ENCODE measurements at places on chromosomes 6 and 20. TPM values are rescaled to one million over a fixed set of nuclear protein-coding genes. Genes with fewer than 3 reads are reported as not detected.

Gene PLAGL2
- total RNA-seq: 61.9 TPM

- ATAC-seq: peak; percentile 26
Observed at GRCh38 chr6:797479-798077, 104.6 kb upstream of the EXOC2 start.

DNA sequence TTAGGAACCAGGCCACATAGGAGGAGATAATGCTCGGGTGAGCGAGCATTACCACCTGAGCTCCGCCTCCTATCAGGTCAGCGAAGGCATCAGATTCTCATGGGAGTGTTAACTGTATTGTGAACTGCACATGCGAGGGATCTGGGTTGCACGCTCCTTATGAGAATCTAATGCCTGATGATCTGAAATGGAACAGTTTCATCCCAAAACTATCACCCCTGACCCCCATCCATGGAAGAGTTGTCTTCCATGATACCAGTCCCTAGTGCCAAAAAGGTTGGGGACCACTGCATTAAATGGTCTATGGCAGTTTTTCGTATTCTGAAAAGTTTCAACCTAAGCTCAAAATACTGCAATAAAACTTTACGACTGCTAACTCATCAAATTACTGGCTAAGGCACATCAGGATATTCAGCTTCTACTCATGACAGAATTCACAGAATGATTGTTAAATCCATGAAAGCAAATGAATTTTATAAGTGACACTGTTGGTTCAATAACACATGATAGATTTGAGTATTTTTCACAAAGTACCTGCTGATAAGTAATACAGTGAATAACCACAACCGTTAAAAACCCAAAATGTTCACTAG lies 25.9 kb downstream of the RNF217 start:
- ATAC-seq: no peak

Gene TCP11
- total RNA-seq: not detected

GRCh38 chr6:149212206-149212605 lies 105.3 kb upstream of the TAB2 start:
- peak; percentile 51 for ATAC-seq

Gene GGTLC1
- total RNA-seq: not detected

DNA sequence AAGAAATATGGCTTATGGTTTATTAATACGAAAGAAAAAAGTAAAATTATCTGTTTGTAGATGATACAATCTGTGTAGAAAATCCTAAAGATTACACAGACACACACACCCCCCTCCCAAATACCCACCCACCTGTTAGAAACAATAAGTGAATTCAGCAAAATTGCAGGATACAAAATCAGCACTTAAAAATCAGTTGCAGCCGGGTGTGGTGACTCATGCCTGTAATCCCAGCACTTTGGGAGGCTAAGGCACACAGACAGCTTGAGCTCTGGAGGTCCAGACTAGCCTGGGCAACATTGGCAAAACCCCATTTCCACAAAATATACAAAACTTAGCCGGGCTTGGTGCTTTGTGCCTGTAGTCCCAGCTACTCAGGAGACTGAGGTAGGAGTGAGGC lies 42.3 kb downstream of the NINL start:
- ATAC-seq: no peak

DNA sequence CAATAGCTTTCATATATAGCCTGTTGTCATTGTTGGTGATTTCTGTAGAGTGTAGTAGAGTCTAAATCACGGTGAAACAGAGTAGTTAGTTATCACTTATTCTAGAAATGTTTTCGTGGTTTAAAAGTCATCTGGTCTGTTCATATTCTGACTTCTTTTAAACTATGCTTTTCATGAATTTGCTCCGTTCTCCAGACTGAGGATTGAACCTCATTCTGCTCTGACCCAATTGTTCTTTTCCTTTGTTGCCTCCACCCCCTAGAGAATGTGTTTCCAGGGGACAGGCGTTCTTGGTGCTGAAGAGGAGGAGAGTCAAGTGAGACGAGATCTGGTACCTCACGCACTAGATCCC lies 748 bp upstream of the ZNF292 start:
- peak; percentile 4 for ATAC-seq

- ATAC-seq: no peak
Observed at GRCh38 chr6:149316108-149316727, 1.3 kb upstream of the TAB2 start.

Gene OLIG3
- total RNA-seq: 3.5 TPM

Gene EPPIN
- total RNA-seq: not detected

DNA sequence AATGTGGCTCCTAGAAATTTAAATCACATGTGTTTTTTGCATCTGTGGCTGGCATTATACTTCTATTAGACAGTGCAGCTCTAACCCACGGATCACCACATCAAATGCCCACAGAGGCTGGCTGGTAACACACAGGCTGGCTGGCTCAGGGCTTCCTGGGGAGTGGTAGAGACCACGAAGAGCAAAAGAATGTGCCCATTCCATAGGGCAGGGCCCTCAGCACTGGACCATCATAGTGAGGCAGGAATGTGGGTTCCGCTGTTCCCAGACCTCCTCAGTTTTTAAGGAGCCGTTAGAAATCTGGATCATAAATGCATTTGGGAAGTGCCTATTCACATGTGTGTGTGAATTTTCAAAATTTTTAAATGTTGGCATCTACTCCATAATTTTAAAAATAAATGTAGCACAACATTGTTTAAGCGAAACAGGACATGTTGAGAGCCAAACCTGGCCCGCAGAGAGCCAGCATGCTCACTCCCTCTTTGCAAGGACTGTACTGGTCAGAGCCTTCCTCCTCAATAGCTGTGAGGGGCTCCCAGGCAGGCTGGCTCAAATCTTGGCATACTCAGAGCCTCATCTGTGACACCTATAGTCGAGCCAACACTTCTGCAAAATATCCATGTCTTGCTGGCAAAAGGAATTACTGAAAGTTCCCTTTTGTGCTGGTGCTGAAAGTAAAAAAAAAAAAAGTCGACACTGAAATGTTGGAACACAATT lies 190.5 kb downstream of the FNDC1 start:
- ATAC-seq: no peak

DNA sequence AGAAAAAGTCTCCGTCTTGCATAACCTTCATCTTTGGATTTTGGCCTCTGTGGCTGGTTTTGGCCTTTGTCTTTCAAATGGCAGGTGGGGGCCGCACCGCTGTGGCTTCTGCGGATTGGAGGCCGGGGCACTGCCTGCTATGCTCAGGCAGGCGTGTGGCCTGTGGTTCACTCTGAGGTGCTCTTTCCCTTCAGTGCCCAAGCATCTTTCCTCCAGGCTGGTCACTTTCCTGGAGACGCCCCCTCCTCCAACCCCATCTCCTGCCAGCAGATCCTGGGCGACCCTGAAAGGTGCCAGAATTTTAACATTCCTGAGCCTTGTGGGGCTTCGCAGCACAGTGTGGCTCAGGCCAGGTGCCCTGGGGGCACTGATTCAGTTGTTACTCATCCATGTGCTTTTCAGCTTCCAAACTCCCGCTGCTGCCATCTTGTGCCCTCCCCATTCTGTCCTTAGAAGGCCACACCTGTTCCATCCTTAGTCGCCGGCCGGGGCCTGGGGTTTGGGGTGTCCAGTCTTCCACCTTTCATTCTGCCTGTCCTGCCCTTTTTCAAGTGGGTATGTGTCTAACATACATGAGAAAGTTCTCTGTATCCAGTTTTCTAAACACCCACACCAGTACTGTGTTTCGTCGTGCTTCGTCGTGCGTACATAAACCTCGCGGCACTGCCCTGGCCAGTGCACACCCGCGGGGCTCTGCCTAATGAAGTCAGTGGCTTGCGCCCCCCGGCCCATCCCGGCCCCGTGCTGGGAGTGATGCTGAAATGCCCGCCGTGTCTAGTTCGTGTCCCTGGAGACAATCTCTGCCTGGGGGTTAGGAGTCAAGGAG lies 12.1 kb downstream of the SS18L1 start:
- no peak for ATAC-seq

DNA sequence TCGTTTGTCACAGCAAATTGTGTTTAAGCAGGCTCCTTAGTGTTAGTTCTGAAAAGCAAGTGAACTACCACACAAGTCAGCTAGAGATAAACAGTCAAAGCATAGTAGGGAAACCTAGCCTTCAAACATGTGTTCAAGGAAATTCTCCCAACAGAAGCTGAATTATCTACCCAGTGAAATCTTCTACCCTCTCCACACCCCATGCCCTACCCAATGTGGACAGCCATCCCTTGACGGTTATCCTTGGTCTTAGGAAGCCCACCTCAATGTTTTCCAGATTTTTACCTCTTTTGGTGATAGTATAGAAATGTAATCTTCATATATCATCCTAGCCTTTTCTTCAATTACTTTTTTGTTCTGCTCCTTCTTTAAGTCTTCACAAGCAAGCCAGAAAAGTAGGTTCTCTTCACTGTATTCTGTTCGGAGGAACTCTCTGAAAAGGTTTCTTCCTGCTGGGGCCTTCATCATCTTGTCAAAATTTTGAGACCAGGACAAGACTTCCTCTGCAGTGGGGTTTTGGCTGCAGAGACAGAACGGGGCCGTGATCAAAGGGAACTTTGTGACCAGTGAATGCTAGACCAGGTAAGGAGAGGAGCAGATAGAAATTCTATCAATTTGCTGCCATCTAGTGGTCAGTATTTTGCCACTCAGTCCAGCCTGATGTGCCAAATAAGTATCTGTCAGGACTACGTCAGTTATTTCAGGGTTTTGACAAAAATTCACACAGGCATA lies 21.6 kb upstream of the MTRF1L start:
- peak; percentile 90 for ATAC-seq

- ATAC-seq: no peak
Observed at GRCh38 chr6:9409126-9409525, 973.8 kb upstream of the SLC35B3 start.

Gene DEFB128
- not detected for total RNA-seq

Gene SLA2
- 43.7 TPM for total RNA-seq

Gene ARG1
- not detected for total RNA-seq

DNA sequence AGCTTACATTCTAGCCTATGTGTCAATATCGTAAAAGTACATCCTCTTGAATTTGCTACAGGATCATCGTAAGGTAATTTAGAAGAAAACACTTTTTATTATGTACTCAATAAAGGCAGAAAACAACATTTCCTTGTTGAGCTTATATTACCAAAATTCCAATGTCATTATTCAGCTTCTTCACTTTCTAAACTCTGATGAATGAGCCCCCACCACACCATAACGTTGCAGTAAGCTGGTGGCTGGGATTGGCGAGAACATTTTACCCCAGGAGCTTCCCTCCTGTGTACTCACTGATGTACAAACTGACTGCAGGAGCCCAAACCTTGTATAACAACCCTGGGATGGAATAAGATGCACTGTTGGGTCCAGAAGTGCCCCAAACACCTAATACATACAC lies 238.1 kb upstream of the MARCKS start:
- ATAC-seq: no peak

Gene SAMD10
- total RNA-seq: 32.7 TPM

DNA sequence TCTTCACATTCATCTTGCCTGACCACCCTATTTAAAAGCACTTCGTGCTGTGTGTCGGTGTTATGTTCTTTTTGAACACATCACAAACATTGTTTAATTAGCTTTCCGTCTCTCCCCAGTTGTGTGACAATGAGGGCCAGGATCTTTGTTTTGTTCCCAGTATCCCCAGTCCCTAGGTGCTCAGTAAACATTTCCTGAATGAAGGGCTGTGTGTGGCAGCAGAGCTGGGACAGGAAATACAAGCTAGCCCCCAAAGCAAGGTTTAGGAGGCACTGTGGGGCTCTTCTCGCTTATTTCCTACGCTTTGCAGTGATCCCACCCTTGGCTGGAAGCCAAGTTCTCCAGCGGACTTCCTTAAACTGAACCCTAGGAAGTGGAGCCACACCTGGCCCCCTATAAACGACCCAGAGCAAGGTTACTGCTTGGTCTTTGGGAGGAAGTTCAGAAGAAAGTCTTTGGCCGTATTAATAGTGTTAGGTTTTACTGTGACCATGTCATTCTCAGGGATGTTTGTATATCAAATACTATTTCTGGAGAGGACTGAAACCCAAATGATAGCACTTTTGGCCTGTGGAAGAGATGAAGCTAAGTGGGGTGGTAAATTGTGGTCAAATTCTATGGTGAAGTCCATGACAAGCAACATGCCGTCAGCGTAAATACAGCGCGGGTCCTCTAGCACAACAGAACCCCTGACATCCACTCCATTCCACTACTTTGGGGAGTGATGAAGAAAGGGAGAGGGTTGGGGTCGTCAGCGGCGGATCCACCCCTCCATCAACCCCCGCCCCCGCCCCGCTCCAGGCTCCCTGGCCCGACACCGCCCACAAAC lies 570 bp upstream of the FANCE start:
- ATAC-seq: no peak

DNA sequence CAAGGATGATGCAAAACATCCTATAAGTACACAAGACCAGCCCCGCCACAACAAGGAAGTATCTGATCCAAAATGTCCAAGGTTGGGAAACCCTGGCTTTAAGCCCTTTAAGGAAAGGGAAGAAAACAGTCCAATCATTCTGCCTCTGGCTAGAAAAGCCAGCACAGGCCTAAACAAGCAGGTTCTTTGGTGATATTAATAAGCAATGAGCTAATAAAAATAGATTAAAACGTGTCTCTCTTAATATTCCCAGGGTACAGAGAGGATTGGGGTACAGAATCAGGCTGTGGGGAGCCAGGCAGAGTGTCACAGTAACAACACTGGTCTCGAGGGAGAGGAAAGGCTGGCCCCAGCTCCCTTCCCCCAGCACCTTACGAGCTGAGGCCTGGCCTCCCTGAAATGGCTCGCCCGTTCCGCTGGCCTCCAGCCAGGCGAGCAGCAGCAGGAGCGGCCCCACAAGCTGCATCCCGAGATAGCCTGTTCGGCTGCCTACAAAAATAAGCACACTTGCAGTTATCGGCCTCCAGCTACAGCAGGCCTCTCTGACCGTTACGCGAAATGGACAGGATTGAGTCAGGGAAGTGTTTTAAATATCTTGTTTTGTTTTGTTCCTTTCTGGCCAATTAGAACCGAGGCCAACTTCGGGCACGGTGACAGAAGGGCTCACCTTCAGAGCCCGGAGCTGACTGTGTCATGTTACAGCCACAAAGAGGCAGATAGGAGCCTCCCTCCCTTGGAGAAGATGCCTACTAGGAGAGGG lies 4.0 kb upstream of the ZMYND8 start:
- ATAC-seq: no peak

GRCh38 chr6:158620963-158621693 lies 23.4 kb downstream of the DYNLT1 start:
- ATAC-seq: no peak

GRCh38 chr6:145372671-145373151 lies 362.6 kb downstream of the EPM2A start:
- ATAC-seq: peak; percentile 93

- ATAC-seq: peak; percentile 33
Observed at GRCh38 chr20:63497946-63498935, 642 bp downstream of the EEF1A2 start.

Data from activated T-helper 17 cell treated with anti-CD3 and anti-CD28 coated beads, Interleukin-2, amount 50 U/mL, for 72 hours (primary cell).